Glutamatergic neuron (in vitro differentiated cells): ENCODE measurements at places on chromosomes 4 and X. TPM values are rescaled to one million over a fixed set of nuclear protein-coding genes. Genes with fewer than 3 reads are reported as not detected.

DNA sequence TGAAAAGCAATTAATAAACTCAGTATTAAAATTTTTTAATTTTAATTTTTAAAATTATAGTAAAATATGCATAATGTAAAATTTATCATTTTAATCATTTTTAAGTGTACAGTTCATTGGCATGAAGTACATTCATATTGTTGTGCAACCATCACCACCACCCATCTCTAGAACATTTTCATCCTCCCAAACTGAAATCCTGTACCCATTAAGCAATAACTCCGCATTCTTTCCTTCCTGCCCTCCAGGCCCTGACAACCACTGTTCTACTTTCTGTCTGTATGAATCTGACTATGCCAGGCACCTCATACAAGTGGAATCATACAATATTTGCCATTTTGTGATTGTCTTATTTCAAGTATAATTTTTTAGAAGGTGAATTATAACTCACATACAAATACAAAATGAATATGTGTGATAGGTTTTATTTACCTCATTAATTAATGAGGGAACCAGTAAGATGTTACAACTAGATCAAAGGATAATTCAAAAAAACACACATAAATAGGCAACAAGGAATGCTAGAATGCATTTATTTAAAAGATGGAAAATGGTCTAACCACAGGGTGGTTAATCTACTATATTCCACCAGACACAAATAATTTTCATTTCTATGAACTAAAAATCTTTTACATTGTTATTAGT is 13.1 kb upstream of the AFF1 start:
- H3K36me3 ChIP-seq = no peaks in the 10 kb centered on the region
- DNase-seq = no peak
- no peaks in the 10 kb centered on the region for H3K27me3 ChIP-seq
- no peak overlapping the region for H3K27ac ChIP-seq

- no peaks in the 10 kb centered on the region for H3K36me3 ChIP-seq
- H3K27me3 ChIP-seq = peaks cover 4% of the 10 kb centered on the region
- peaks cover 7% of the 10 kb centered on the region for H3K4me1 ChIP-seq
- no peak overlapping the region for H3K27ac ChIP-seq
- no peak overlapping the region for H3K4me3 ChIP-seq
- DNase-seq = no peak
Observed at GRCh38 chr4:138890891-138891570, 124.5 kb upstream of the NOCT start.

- DNase-seq = no peak
- H3K36me3 ChIP-seq = no peaks in the 10 kb centered on the region
- H3K4me1 ChIP-seq = no peaks in the 10 kb centered on the region
- no peaks in the 10 kb centered on the region for H3K27me3 ChIP-seq
- H3K27ac ChIP-seq = no peak overlapping the region
Observed at GRCh38 chr4:106986486-106986885, 49.6 kb downstream of the DKK2 start.

DNA sequence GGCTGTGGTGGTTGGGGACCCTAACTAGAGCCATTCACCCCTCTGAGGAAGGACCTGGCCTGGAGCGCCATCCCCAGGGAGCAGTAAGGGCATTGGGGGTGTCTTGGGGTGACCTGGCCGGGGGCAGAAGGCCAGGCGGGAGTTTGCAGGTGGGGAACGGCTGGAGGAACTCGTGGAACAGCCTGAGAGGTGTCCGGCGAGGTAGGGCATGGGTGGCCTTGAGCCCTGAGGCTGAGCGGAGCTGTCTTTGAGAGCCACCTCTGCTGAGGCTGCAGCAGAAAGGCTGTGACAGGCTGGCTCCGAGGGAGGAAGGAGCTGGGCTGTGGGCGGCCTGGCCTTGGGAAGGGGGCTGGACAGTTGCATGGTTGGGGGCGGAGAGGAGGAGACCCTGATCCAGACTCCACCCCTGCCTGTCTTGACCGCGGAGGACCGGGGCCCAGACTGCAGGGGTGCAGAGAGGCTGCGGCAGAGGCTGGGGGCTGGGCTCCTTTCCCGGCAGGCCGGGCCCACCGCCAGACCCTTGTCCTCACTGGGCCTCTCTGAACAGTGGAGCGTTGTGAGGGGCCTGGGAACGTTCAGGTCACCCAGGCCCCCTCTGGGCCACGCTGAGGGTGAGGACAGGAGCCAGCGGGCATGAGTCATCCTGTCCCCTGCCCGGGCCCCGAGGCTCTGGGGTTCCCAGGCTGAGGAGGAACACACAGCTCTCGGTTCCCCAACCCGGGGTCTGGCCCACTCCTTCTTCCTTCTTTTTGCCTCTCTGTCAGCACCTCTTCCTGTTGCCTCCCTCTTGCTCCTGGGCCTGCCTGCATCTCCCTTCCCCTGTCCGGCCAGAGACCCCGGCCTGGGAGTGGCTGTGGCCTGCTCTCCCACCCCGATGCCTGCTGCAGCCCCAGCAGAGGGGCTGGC is 8.1 kb downstream of the SH3BP2 start:
- H3K27ac ChIP-seq = no peak overlapping the region
- H3K4me3 ChIP-seq = no peak overlapping the region
- no peaks in the 10 kb centered on the region for H3K4me1 ChIP-seq
- peak; percentile 46 for DNase-seq
- H3K36me3 ChIP-seq = no peaks in the 10 kb centered on the region

DNA sequence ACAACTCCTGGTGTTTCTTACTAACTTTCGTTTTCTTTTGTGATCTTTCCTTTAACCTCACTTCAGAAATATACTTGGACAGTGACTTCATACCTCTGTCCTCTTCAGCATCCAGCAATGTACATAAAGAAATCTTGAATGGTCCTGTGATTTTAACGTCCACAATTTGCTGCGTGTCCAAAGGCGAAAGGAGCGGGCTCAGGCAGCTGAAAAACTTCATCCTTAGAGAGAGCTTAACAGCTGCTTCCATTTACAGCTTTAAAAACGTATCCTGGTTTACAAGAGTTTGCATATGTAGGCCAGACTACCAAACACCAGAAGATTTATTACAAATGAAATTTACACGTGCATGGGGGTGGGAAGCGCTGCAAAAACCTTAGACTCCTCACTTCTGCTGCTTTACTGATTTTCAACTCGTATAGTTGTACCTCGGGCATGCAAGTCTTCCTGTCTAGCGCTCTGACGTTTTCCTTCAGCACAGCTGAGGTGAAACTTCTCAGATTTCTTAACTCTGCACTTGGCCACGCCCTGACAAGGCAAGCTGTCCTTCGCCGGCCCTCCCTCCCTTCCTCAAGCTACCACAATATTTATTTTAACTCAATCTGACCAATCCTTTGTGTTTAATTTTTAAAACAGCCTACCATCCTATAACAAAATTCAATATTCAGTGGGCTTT is 406.4 kb downstream of the FAM47A start:
- H3K36me3 ChIP-seq = no peaks in the 10 kb centered on the region
- H3K27me3 ChIP-seq = no peaks in the 10 kb centered on the region
- H3K4me3 ChIP-seq = peak overlapping the region; percentile 86
- peaks cover 7% of the 10 kb centered on the region for H3K4me1 ChIP-seq
- H3K27ac ChIP-seq = no peak overlapping the region

DNA sequence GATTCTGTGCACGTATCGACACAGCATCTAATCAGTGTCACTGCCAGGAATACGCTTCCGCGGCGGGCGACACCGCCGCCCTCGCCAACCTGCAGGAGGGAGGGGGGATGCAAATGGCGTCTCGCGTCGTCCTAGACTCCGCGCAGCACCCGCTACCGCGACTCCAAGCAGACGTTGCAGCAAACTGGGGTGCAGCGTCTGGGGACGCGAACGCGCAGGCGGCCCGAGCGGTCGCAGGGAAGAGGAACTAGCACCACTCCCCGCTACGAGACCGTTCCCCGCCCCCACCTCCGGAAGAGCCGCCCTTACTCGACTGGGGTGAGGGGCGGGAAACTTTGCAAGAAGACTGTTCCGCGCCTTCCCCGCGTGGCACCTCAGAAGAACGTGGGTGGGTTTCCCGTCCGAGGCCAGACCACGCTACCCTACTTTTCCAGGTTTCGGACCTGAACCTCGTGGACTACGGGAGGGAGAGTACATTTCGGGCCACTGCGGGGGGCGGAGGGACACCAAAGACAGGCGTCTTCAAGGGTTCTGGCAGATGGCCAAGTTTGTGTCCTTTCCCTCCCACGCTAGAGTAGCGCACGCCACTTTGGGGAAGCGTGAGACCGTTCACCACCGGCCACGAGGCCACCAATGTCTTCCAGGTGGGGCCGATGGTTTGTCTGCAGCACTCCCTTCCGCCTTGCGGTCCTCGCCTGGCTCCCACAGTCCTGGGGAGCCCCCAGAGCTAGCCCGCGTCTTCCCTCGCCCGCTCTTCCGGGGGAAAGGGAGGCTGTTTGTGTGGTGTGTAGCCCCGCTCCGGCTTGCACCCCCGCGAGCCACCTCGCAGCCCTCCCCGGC is 78.0 kb upstream of the BCOR start:
- DNase-seq = no peak
- peak overlapping the region; percentile 79 for H3K27ac ChIP-seq
- H3K4me1 ChIP-seq = peaks cover 11% of the 10 kb centered on the region
- peak overlapping the region; percentile 83 for H3K4me3 ChIP-seq
- peaks cover 4% of the 10 kb centered on the region for H3K27me3 ChIP-seq

GRCh38 chrX:114344756-114345349 is 239.0 kb upstream of the HTR2C start:
- H3K4me1 ChIP-seq = no peaks in the 10 kb centered on the region
- no peak for DNase-seq
- no peak overlapping the region for H3K4me3 ChIP-seq
- H3K27me3 ChIP-seq = no peaks in the 10 kb centered on the region

Gene KLF3
- total RNA-seq = 38.4 TPM

Gene CNKSR2
- 18.5 TPM for total RNA-seq

Gene JAKMIP1
- 2.4 TPM for total RNA-seq

Gene FABP2
- total RNA-seq = not detected

Gene CLIC2
- total RNA-seq = 0.56 TPM

Gene ANKRD17
- total RNA-seq = 91.9 TPM

Gene MGAT4D
- total RNA-seq = not detected
